GM23248 (cell line): ENCODE measurements at places on chromosomes 3 and 15. TPM values are rescaled to one million over a fixed set of nuclear protein-coding genes. Genes with fewer than 3 reads are reported as not detected.

- DNase-seq = no peak
Measured at GRCh38 chr3:62500556-62501288, 127.4 kb upstream of the FEZF2 start.

GRCh38 chr3:187314176-187314575, 22.6 kb upstream of the MASP1 start:
- peak; percentile 21 for DNase-seq

GRCh38 chr3:105759442-105760078, 109.3 kb downstream of the CBLB start:
- DNase-seq = no peak

GRCh38 chr3:12194669-12195161, 36.0 kb upstream of the TIMP4 start:
- peak; percentile 58 for DNase-seq

DNA sequence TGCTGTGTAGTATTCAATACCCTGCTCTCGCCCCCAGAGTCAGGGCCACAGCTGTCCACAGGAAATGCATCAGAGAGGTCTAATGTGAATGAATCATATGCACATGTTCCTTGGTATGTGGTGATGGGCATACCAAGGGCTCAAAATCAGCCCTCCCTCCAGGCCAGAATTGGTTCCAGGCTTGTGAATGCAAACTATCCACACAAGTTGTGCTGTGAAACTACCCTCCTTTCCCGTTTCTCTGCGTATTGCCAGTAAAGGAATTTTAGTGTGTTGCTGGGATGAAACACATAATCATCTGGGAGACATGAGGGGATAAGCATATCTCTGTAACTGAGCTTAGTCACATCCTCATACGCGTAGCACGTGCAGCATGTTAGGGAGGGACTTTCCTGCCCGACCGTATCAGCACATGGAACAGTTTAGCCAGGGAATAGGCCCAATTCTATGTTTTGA, 9.2 kb upstream of the MME start:
- peak; percentile 94 for DNase-seq

The SEMA3F gene
- total RNA-seq = 3.2 and 3.5 TPM in 2 replicates

The HRG gene
- not detected in 2 replicates for total RNA-seq

The TIGIT gene
- total RNA-seq = not detected in 2 replicates

The DPP8 gene
- total RNA-seq = 21.5 and 28.9 TPM in 2 replicates

The SLC2A2 gene
- total RNA-seq = not detected in 2 replicates

The ANKRD63 gene
- total RNA-seq = not detected in 2 replicates
